Progenitor cell of endocrine pancreas (in vitro differentiated cells): ENCODE measurements at places on chromosomes 3 and 15. TPM values are rescaled to one million over a fixed set of nuclear protein-coding genes. Genes with fewer than 3 reads are reported as not detected.

Gene SPG11
- 90.6 and 96.4 TPM in 2 replicates for total RNA-seq

Gene DZIP1L
- total RNA-seq = 81.9 and 85.7 TPM in 2 replicates

Gene RIOX2
- total RNA-seq = 16.4 and 18.2 TPM in 2 replicates

Gene MYZAP
- 11.5 and 11.9 TPM in 2 replicates for total RNA-seq

Gene GOLGA6L9
- total RNA-seq = 13.2 and 13.3 TPM in 2 replicates

Gene LRTM1
- not detected in 2 replicates for total RNA-seq

Gene CHRNA5
- 8.0 and 8.1 TPM in 2 replicates for total RNA-seq

Gene CAV3
- total RNA-seq = not detected in 2 replicates
